AG09309 (cell line): ENCODE measurements at places on chromosomes 6 and 20.

DNA sequence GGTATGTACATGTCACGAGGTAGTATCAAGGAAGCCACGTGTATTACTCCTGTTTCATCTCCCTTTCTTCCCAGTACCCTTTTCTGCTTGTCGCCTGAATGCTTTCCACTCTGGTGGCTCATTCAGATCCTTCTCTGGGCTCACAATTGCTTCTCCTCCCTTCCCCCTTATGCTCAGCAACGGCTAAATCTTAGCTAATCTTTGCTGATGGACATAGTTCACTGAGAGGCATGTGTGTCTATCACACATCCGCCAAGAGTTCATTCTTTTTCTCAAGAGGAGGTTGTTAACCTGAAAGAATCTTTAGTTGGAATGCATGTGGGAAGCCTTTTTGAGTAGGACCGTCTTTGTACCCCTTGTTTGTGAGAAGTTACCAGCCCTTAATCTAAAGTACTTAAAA, 25.8 kb upstream of the MROH8 start:
- DNase-seq, result no peak

DNA sequence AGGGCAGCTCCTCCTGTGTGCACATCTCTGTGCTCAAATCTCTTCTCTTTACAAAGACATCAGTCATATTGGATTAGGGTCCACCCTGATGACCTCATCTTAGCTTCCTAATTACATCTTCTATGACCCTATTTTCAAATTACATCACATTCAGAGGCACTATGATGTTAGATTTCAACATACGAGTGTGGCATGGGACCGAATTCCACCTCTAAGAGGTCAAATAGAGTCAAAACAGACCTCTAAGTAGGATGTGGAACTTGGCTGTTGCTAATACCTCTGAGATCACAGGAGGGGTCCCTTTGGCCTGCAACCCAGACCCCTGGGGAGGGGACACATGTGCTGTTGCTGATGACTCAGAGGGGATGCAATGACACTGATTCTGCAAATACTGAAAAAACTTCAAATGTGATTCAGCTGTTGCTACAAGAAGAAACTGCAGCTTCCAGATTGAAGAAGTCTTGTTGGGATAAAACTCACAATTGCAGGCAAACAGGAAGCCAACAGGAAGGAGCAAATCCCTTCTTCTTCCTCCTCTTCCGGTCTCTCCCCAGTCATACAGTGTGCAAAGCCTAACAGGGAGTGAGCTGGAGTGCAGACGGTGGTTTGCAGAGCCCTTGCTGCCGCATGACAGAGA, 216.2 kb downstream of the MYLK4 start:
- DNase-seq, result no peak

DNA sequence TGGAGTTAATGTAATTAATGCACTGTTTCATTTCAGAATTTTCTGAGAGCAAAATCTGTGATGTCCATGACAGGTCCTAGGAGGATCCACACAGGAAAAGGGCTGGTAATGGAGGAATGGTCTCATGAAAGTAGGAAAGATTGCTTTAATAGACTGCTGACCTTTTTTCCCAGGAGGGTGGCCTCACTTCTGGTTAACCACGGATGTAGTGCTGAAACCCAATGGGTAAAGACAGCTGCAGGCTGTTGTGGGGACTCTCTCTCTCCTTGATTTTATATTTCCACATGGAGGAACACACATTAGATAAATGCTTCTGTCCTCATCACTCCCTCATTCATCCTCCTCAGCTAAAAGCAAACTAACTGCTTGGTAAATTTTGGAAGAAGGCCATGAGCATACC, 23.6 kb upstream of the RIPOR2 start:
- DNase-seq, result no peak

DNA sequence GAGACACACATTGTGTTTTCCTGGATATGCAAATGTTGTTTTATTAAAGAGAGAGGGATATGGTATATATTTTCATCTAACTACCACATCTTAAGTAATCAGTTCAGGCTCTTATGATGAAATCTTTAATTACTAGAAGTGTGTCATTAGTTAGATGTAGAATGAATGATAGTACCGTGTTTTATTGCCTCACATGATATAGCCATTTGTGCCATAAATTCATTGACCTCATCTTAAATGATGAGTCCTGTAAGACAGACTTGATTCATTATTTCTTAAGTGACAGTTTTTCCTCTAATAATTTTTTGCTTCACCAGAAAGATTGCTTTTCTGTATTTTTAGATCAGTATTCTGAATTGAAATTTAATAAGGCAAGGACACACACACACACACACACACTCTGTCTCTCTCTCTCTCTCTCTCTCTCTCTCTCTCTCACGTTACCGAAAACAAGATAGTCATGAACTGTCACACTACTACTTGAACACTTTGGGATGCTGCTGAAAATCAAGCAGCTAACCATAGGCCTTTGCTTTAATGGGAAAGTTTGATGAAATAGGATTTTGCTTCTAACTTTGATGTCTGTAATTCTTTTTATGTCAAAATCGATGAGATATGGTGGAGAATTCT, 140.5 kb downstream of the SOBP start:
- DNase-seq, result no peak
